ENCODE measurements at places on chromosomes 11 and 22. TPM values are rescaled to one million over a fixed set of nuclear protein-coding genes. Genes with fewer than 3 reads are reported as not detected.

Gene FOLR2
- total RNA-seq, result 10.0 TPM

Gene YPEL4
- 0.17 TPM for total RNA-seq

- no peak for DNase-seq
Measured at GRCh38 chr11:13015753-13016152, 6.6 kb downstream of the RASSF10 start.

GRCh38 chr22:36966851-36967540, 52.3 kb downstream of the TST start:
- no peak for DNase-seq

Gene OR51E2
- total RNA-seq, result not detected

GRCh38 chr11:132658696-132659095, 873.6 kb downstream of the OPCML start:
- DNase-seq, result no peak

DNA sequence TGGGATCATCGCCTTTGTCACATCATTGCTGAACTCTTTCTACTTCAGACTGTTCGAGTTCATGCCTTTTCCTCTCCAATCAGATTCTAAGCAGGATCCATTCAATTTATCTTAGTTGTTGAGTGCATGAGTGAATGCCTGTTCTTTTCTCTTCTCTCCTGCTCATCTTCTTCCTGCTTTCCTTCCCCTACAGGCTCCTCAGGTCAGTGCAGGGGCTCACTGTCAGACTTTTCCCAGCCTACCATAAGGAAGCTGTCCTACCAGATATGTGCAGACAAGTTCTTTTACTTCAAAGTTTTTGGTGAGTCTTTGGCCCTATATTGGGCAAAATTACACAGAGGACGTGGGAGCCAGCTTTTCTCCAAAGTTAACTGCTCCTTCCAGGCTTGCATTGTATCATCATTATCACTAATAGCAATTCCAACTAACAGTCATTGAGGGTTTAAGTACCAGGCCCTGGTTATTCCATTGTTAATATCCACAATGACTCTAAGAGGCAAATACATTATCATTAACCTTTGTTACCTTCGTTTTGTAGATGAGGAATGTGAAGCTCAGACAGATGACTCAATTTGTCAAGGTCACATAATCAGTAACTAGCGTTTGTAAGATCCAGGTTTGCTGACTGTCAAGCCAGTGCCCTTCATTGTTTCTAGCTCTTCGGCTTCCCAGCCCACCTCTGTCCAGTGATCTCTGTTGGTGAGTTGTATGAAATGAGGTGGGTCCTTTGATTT, 30.4 kb downstream of the OR6Q1 start:
- no peak for DNase-seq

GRCh38 chr22:45376009-45376408, 37.4 kb downstream of the SMC1B start:
- DNase-seq, result no peak

DNA sequence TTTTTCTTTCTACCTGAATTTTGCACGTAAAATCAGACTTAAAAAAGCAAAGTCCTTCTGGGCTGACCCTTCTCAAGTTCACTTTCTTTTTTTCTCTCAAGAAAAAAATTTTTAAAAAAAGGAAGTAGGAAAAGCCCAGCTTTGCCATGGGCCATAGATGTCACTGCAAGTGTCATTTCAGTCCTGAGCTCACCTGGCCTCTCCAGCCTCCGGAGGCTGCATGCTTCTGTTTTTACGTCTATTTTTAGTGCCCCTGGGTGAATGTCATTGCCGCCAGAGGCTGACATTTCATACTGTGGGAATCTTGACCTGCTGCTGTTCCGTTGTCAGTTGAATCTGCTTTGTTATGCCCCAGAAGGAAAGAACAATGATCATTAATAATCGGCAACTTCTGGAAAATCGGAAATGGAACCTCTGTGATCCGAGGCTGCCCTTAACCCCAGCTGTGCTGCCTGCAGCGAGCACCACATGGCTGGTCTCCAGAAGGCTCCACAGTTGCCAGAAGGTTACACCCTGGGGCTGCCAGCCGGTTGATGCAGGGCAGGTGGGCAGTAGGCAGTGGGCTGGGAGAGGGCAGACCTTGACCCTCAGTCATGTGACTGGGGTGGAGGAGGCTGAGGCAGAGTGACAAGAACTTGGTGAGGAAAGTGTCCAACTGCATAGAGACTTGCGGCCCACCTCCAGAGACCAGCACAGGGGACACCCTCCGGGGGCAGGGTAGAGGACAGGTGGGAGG, 16.7 kb upstream of the MYEOV start:
- no peak for DNase-seq

DNA sequence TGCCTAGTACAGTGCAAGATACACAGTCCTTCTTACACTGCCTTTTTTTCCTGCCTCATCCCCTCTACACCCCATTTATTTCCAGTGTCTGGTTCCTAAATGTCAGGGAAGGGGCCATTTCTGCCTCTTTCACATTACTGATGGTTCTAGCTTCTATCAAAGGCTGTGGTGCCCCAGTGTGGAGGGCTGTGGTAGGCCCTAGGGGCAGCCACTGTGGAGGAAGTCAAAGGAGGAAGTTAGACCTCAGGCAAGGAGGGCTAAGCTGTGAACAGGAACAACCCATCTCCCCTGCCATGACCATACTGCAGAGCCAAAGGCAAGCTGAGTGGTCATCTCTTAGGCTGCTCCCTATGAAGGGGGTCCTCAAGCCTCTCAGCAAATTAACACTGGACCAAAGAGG, 81.9 kb upstream of the CRTAM start:
- DNase-seq, result peak; percentile 22

DNA sequence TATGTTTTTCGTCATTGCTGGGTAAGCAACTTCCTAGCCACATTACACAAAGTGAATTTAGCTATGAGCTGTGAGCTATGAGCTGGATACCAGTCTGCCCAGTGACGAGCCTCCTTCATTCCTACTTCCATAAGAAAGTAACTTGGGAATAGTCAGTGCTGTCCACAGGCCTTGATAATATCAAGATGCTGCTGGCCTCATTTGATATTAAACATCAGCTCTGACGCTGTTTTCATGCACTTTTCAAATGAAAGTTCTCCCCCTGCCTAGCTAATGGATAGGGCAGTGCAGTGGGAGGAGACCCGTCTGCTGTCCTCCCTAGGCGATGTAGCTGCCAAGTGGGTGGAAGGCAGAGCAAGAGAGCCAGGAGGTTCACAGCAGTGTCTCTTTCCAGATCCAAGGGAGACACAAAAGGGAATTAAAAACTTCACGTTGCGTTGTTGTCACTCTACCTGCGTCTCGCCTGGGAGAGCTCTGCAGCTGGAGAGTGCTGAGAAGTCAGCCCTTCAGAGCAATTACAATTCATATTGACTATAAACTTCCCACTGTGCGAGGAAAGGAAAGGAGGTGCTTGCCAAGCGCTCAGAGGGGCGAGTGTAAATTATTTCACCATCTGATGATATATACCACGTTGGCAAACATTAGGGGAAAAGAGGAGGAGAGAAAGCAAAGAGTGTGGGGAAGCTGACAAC, 861.4 kb downstream of the NTM start:
- DNase-seq, result no peak

DNA sequence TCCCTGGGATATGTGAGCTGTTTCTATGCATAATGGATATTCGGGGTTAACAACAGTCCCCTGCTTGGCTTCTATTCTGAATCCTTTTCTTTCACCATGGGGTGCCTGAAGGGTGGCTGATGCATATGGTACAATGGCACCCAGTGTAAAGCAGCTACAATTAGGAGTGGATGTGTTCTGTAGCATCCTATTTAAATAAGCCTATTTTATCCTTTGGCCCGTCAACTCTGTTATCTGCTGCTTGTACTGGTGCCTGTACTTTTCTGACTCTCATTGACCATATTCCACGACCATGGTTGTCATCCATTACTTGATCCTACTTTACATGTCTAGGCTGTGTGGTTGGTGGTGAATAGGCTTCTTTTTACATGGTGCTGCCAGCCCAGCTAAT, 1.3 kb downstream of the TUG1 start:
- DNase-seq, result no peak

DNA sequence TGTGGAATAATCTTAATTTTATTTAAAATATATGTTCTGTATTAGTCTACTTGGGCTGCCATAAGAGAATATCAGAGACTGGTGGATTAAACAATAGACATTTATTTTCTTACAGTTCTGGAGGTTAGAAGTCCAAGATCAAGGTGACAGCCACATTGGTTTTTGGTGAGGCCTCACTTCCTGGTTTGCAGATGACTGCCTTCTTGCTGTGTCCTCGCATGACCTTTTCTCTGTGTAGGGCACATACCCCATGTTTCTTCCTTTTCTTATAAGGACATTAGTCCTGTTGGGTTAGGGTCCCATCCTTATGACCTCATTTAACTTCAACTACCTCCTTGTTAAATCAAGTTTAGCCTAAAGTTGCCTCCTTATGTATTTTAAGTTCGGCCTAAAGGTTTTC, 202.7 kb upstream of the MPPED2 start:
- DNase-seq, result no peak

Gene SPDYC
- not detected for total RNA-seq

Gene ANGPTL5
- total RNA-seq, result 0.35 TPM

DNA sequence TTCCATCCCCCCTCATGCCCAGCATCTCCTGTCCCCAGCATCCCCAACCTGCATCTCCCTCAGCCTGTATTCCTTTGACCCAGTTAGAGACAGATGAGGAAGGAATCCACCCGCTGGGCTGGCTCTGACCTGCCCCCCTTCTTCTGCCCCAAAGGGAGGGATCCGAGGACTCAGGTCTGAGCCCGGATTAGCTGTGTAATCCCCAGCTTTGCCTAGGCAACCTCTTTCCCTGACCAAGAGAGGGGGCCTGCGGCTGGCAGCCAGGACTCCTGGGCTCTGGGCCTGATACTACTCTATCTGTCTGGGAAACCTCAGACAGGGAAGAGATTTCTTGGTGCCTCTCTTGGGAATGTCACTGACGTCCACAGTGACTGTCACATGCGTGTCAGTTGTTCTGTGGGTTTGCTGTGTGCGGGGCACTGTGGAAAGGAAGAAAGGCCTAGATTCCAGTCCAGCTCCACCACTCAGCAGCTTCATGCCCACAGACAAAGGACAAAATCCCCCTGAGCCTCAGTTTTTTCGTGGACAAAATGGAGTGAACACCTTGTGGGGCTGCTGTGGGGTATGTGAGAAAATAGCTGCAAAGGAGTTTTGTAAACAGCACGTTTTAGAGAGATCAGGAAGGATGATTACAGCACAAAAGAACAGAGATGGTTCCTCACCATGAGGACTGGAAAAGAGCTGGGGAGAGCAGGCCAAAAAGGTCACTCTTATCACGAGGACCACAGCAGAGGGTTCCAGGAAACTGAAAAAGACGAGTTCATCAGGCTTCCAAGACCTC, 1.3 kb upstream of the NDUFV1 start:
- no peak for DNase-seq

DNA sequence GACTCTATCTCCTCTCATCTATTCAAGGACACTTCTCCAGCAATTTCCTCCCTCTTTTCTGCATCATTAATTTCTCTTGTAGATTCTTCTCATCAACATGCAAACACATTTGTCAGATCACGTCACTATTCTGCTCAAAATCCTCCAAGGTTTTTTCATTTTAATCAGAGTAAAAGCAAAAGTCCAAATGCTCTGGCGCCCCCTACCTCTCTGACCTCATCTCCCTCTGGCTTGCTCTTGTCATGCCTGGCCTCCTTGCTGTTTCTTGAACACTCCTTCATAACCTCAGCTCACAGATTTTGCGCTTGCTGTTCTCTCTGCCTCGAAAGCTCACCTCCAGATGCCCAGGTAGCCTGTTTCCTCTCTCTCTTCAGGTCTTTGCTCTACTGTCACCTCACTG, 22.4 kb downstream of the RTCB start:
- DNase-seq, result no peak

Gene PNPLA3
- not detected for total RNA-seq

- DNase-seq, result no peak
Measured at GRCh38 chr11:825366-826226, 2.1 kb upstream of the CRACR2B start.

DNA sequence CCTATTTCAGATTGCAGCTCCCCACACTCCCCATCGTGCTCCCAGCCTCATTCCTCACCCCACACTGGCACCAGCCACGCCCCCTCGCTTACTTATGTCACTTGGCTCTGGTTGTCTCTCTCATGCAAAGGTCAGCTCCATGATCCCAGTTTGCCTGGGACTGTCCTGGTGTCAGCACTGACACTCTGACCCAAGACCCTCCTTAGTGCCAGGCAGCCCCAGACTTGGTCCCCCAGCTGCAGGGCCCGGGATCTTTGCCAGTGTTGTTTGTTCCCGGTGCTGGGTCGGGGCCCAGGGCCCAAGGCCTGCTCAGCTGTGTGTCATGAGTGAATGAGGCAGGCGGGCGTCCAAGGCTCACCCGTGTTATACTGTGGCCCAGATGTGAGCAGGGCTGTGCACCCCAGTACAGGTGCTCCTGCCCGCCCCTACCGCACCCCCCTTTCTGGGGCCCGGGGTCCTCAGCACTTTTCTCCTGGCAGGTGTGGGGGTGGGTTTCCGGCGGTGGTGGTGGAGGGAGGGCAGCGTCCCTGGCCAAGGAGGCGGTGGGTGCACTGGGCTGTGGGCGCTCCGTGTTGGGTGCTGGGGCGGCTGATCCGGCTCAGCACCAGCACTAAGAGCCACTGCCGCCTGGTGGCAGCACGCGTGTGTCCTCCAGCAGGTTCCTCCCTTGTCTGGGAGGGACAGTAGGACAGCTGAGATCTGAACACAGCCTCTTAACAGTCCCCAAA, 19.5 kb downstream of the IL17REL start:
- DNase-seq, result peak; percentile 54

GRCh38 chr11:60767388-60767811, 10.7 kb downstream of the MS4A15 start:
- DNase-seq, result no peak

Gene OR52N4
- total RNA-seq, result not detected

Gene SCGB1A1
- not detected for total RNA-seq

GRCh38 chr11:75547617-75548058, 14.4 kb upstream of the SERPINH1 start:
- DNase-seq, result peak; percentile 59

Gene ABCG4
- 1.3 TPM for total RNA-seq

DNA sequence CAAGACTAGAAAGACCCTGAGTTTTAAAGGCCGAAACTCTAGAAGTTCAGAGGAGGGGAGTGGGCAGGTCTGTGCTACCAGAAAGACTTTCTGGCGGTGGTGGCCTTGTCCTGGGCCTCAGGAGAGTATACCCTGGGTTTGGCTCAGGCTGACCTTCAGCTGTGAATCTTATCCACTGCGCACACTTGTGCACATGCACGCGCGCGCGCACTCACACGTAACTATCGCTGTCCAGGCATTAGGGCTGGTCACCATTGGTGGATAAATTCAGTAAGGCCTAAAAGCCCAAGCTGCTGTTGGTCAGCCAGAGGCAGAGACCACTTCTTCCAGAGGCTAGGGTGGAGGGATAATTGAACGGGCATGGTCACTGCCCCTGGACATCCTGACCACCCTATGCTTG, 25.1 kb downstream of the ARHGEF17 start:
- DNase-seq, result no peak

Gene CSNK2A3
- 0.99 TPM for total RNA-seq

Gene LGALS12
- 0.90 TPM for total RNA-seq

Measured in heart right ventricle (tissue), 16 donors.